Activated naive CD8-positive, alpha-beta T cell treated with anti-CD3 and anti-CD28 coated beads, Interleukin-2, amount 10 ng/mL, durations not matched to agents 7 days and 5 days (primary cell): ENCODE measurements at places on chromosomes 6 and 20. TPM values are rescaled to one million over a fixed set of nuclear protein-coding genes. Genes with fewer than 3 reads are reported as not detected.

SRSF12 gene
- total RNA-seq: not detected

LY6G6C gene
- not detected for total RNA-seq

DNA sequence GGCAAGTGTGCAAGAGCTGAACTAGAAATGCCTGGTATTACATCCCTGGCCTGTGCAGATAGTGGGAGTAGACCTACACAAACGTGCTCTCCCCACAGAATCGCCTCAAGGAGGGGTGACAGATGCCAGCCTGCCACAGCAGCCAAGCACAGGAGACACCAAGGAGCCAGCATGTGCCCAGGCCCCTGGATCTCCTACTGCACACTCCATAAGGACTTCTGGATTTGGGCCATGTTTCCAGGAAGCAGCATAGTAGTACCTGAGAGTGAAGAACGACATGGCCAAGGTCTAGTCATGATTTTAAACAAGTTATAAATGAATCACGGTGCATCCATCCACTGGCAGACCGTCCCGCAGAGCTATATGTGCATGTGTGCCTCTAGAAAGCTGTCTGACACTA lies 232.2 kb downstream of the SYNDIG1 start:
- H3K27me3 ChIP-seq: no peaks in the 10 kb centered on the region
- no peak overlapping the region for H3K27ac ChIP-seq
- no peak for DNase-seq
- no peaks in the 10 kb centered on the region for H3K36me3 ChIP-seq
- no peaks in the 10 kb centered on the region for H3K4me1 ChIP-seq
- no peak overlapping the region for H3K4me3 ChIP-seq

- no peaks in the 10 kb centered on the region for H3K36me3 ChIP-seq
- no peaks in the 10 kb centered on the region for H3K4me1 ChIP-seq
- DNase-seq: no peak
- no peak overlapping the region for H3K4me3 ChIP-seq
- no peaks in the 10 kb centered on the region for H3K27me3 ChIP-seq
These were observed 482.3 kb upstream of the MANEA start for GRCh38 chr6:95094751-95095663.
